ENCODE measurements at places on chromosomes 11 and 22. TPM values are rescaled to one million over a fixed set of nuclear protein-coding genes. Genes with fewer than 3 reads are reported as not detected.

CD82 gene
- polyA plus RNA-seq: 36.4 TPM

C11orf21 gene
- 14.4 TPM for polyA plus RNA-seq

KCNJ4 gene
- not detected for polyA plus RNA-seq

UFD1 gene
- 78.7 TPM for polyA plus RNA-seq

JAML gene
- 94.1 TPM for polyA plus RNA-seq

ZNF280A gene
- polyA plus RNA-seq: not detected

KMT2A gene
- polyA plus RNA-seq: 32.9 TPM

DGCR6 gene
- polyA plus RNA-seq: 0.98 TPM

MLC1 gene
- 0.48 TPM for polyA plus RNA-seq

BEST1 gene
- polyA plus RNA-seq: 0.83 TPM

DNA sequence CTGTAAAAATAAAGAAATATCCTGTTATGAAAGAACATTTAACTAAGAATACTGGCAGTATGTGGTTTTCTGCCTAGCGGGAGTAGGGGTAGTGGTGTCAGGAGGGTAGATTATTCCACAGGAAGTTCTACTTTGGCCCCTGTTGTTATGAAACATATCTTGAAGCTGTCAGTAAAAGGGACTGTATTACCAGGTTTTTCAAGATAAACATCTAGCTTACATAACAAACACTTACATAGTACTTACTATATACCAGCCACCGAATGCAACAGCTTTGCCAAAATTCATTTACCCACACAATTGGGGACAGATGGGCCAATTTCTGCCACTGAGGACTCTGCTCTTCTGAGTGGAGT is 3.7 kb downstream of the TMEM123 start:
- no peak for DNase-seq
- no peaks in the 10 kb centered on the region for H3K27me3 ChIP-seq
- peaks cover 58% of the 10 kb centered on the region for H3K4me1 ChIP-seq
- peak overlapping the region; percentile 32 for H3K4me3 ChIP-seq
- H3K36me3 ChIP-seq: no peaks in the 10 kb centered on the region
- H3K27ac ChIP-seq: peak overlapping the region; percentile 80

DNA sequence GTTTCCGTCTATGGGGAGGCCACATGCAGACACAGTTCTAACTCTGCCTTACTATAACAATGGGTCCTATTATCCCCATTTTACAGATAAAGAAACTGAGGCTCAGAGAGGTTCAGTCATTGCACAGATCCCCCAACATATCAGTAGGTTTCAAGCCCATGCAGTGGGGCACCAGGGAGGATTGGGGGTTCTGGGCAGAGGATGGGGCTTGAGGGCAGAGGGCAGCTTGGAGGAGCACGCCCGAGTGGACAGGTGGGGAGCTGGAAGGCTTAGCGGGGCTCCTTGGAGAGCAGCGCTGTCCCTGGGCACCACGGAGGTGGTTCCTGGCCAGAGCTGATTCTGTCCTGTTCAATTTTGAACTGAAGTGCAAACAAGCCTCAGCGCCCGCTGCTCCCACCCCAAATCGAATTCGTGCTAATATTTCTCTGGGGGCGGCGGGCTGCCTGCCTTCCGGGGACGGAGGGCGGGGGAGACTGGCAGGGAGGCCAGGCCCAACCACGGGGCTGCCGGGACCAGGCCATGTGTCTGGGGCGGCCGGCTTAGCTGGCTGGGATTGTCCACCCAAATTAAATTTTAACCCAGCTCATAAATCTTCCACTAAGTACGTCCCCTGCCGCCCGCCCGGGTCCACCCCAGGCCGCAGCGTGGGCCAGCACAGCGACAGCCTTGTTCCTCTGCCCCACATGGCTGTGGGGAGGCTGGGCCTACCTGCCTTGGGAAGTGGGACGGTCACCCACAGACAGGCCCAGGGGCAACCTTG is 49.4 kb downstream of the FLRT1 start:
- no peak overlapping the region for H3K4me3 ChIP-seq
- no peaks in the 10 kb centered on the region for H3K27me3 ChIP-seq
- DNase-seq: no peak
- H3K27ac ChIP-seq: no peak overlapping the region
- H3K36me3 ChIP-seq: no peaks in the 10 kb centered on the region

GRCh38 chr22:48320683-48321451 is 1506.8 kb downstream of the BRD1 start:
- no peaks in the 10 kb centered on the region for H3K27me3 ChIP-seq
- H3K4me3 ChIP-seq: no peak overlapping the region
- DNase-seq: no peak
- H3K4me1 ChIP-seq: no peaks in the 10 kb centered on the region

DNA sequence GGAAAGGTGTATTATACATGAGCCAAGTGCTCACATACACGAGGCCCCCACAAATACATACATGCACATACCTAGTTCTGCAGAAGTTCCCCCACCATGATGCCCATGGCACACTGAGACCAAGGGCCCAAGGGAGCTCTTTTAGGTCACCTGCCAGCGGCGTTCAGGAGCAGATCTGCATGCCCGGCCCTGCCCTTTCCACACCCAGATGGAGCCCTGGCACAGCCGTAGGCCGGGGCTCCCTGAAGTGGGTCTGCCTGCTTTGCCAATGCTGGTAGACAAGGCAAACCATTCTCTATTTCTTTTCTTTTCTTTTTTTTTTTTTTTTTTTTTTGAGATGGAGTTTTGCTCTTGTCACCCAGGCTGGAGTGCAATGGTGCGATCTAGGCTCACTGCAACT is 21.5 kb downstream of the NFAM1 start:
- no peak overlapping the region for H3K4me3 ChIP-seq
- no peak overlapping the region for H3K27ac ChIP-seq
- H3K36me3 ChIP-seq: no peaks in the 10 kb centered on the region
- H3K4me1 ChIP-seq: no peaks in the 10 kb centered on the region
- no peaks in the 10 kb centered on the region for H3K27me3 ChIP-seq

- peak overlapping the region; percentile 49 for H3K27ac ChIP-seq
- H3K36me3 ChIP-seq: peaks cover 4% of the 10 kb centered on the region
- no peak overlapping the region for H3K4me3 ChIP-seq
- DNase-seq: no peak
These were observed 7.8 kb downstream of the TBC1D10A start for GRCh38 chr22:30318799-30319419.

DNA sequence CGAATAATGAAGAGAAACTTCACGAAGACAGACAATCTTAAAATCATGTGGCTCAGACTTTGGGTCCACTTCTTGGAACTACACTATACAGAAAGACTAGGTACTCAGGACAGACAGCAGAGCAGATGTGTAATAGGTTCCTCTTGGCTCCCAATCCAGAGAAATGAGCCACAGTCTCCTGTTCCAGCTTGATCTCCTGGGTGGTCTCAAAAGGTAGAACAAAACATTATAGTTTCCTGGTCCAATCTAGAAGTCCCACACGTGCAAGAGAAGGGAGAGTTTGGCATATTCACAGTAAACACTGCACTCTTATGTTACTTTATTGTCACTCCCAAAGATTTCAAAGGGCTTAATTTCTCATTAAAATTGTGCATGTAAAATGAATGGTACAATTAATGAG is 134.5 kb upstream of the FIBIN start:
- no peaks in the 10 kb centered on the region for H3K4me1 ChIP-seq
- no peaks in the 10 kb centered on the region for H3K27me3 ChIP-seq
- no peak for DNase-seq
- no peak overlapping the region for H3K4me3 ChIP-seq
- H3K36me3 ChIP-seq: no peaks in the 10 kb centered on the region
- H3K27ac ChIP-seq: no peak overlapping the region

GRCh38 chr11:15651816-15652215 is 537.1 kb downstream of the INSC start:
- H3K36me3 ChIP-seq: no peaks in the 10 kb centered on the region
- no peak overlapping the region for H3K4me3 ChIP-seq
- no peak for DNase-seq

DNA sequence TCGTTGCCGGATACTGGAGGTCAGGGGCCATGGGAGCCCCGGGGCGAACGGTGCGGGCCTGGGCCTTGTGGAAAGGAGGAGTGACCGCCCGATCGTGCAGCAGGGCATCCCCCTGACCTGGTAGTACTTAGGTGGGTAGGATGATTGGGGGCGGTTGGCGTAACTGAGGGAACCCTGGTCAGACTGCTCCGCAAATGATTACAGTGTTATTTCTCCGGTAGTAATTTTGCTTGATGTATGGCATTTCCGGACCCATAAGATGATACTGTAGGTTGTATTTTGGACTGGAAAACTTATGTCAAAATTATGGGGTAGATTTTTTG is 762 bp downstream of the MTMR3 start:
- peaks cover 8% of the 10 kb centered on the region for H3K36me3 ChIP-seq
- peak overlapping the region; percentile 69 for H3K4me3 ChIP-seq
- H3K4me1 ChIP-seq: peaks cover 21% of the 10 kb centered on the region
- H3K27me3 ChIP-seq: no peaks in the 10 kb centered on the region

DNA sequence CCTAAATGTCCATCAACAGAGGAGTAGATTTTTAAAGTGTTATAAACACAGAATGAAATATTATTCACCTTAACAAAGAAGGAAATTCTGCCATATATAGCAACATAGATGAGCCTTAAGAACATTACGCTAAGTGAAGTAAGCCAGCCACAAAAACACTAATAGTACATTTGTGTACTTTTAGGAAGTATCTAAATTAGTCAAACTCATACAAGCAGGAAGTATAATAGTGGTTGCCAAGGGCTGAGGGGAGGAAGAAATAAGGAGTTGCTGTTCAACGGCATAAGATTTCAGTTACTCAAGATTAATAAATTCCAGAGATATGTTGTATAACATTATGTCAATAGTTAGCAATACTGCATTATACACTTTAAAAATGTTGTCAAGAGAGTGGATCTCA is 181.7 kb upstream of the ZC3H12C start:
- no peak overlapping the region for H3K27ac ChIP-seq
- no peak for DNase-seq
- H3K27me3 ChIP-seq: no peaks in the 10 kb centered on the region
- no peaks in the 10 kb centered on the region for H3K4me1 ChIP-seq
- H3K4me3 ChIP-seq: no peak overlapping the region

GRCh38 chr11:133659538-133660201 is 127.4 kb upstream of the OPCML start:
- no peak overlapping the region for H3K4me3 ChIP-seq
- no peak overlapping the region for H3K27ac ChIP-seq
- no peaks in the 10 kb centered on the region for H3K27me3 ChIP-seq
- DNase-seq: no peak

DNA sequence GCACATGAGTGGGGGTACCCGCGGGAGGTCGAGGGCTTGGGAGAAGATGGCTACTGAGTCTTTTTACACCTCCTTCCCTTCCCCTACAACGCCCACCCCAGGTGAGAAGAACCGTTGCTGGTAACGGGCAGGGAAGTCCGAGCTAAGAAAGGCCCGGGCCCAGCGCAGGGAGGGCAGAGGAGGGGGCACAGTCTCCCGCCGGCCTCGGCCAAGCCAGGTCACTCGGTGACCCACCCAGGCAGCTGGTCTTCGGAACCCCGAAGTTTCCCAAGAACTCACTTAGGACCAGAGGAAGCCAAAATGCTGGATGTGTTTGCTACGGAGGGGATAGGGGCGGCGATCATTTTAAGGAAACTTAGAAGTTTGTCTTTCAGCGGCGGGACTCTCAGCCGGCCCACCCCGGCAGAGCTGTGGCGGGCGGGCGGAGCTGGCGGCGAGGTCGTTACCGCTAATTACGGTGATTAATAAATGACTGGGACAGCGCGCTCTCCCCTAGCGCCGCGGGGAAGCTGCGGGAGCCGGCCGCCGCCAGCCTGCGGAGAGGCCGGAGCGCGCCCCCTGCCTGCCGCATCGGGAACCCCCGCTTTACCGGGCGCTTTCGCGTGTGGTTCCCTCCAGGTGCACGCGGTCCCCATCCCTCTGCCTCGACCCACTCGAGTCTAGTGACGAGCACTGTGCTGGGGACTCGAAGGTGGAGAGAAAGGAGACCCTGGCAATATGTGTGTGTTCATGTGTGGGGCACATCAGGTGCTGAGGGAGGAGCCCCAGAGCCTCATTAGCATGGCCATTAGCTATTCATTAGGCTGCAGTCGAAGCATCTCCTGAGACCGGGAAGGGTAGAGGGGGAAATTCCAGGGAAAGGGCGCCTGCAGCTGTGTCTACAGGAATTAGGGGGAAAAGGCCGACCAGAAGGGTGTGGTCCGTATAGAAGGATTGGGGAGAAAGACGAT is 945 bp downstream of the ROBO3 start:
- no peak overlapping the region for H3K4me3 ChIP-seq
- peak; percentile 50 for DNase-seq
- H3K27me3 ChIP-seq: peaks cover 70% of the 10 kb centered on the region
- H3K27ac ChIP-seq: no peak overlapping the region
- peaks cover 5% of the 10 kb centered on the region for H3K4me1 ChIP-seq

GRCh38 chr11:70720281-70720680 is 322.0 kb downstream of the CTTN start:
- DNase-seq: no peak
- no peak overlapping the region for H3K4me3 ChIP-seq
- H3K27me3 ChIP-seq: no peaks in the 10 kb centered on the region
- H3K4me1 ChIP-seq: no peaks in the 10 kb centered on the region
- H3K27ac ChIP-seq: no peak overlapping the region

GRCh38 chr22:49062155-49062801 is 765.4 kb downstream of the BRD1 start:
- no peak overlapping the region for H3K4me3 ChIP-seq
- H3K36me3 ChIP-seq: no peaks in the 10 kb centered on the region
- H3K27me3 ChIP-seq: no peaks in the 10 kb centered on the region
- no peaks in the 10 kb centered on the region for H3K4me1 ChIP-seq
- H3K27ac ChIP-seq: no peak overlapping the region

- no peak overlapping the region for H3K4me3 ChIP-seq
- DNase-seq: no peak
- no peaks in the 10 kb centered on the region for H3K27me3 ChIP-seq
- H3K4me1 ChIP-seq: no peaks in the 10 kb centered on the region
- no peaks in the 10 kb centered on the region for H3K36me3 ChIP-seq
These were observed 465.3 kb upstream of the TENM4 start for GRCh38 chr11:79906164-79906563.

- no peaks in the 10 kb centered on the region for H3K4me1 ChIP-seq
- H3K27ac ChIP-seq: no peak overlapping the region
- H3K36me3 ChIP-seq: no peaks in the 10 kb centered on the region
These were observed 124.6 kb downstream of the GRIA4 start for GRCh38 chr11:105734426-105734825.

GRCh38 chr22:24772493-24773220 is 1.9 kb downstream of the PIWIL3 start:
- H3K4me3 ChIP-seq: no peak overlapping the region
- no peak overlapping the region for H3K27ac ChIP-seq
- no peak for DNase-seq
- H3K27me3 ChIP-seq: no peaks in the 10 kb centered on the region
- H3K4me1 ChIP-seq: no peaks in the 10 kb centered on the region

GRCh38 chr11:84642500-84642899 is 984.6 kb downstream of the DLG2 start:
- no peaks in the 10 kb centered on the region for H3K36me3 ChIP-seq
- H3K27ac ChIP-seq: no peak overlapping the region
- no peak for DNase-seq
- H3K4me3 ChIP-seq: no peak overlapping the region
- no peaks in the 10 kb centered on the region for H3K27me3 ChIP-seq

GRCh38 chr22:29193021-29193420 is 12.7 kb upstream of the EMID1 start:
- H3K4me1 ChIP-seq: no peaks in the 10 kb centered on the region
- no peak for DNase-seq
- H3K36me3 ChIP-seq: no peaks in the 10 kb centered on the region
- no peak overlapping the region for H3K27ac ChIP-seq
- H3K27me3 ChIP-seq: no peaks in the 10 kb centered on the region

All from naive thymus-derived CD4-positive, alpha-beta T cell (primary cell).